ENCODE measurements at places on chromosomes 13 and 19. TPM values are rescaled to one million over a fixed set of nuclear protein-coding genes. Genes with fewer than 3 reads are reported as not detected.

Gene EMP3
- total RNA-seq = 509 TPM

Gene LRRC4B
- total RNA-seq = under 0.01 TPM

Gene SHC2
- 2.5 TPM for total RNA-seq

Gene TUBB4A
- total RNA-seq = not detected

Gene NTF4
- total RNA-seq = 0.16 TPM

Gene RASGRP4
- not detected for total RNA-seq

Gene CLDN10
- total RNA-seq = not detected

Gene BTBD2
- total RNA-seq = 55.0 TPM

Gene SULT2B1
- total RNA-seq = 0.16 TPM

Gene CYP4F2
- not detected for total RNA-seq

Gene CLEC11A
- total RNA-seq = 21.3 TPM

Gene ZNF235
- 3.8 TPM for total RNA-seq

Gene PRX
- 1.9 TPM for total RNA-seq

Gene DKKL1
- total RNA-seq = 0.16 TPM

Gene LYPD3
- 1.1 TPM for total RNA-seq

Gene ZNF30
- total RNA-seq = 3.1 TPM

Gene KCNN1
- total RNA-seq = 0.34 TPM

Data from bronchial smooth muscle cell (primary cell).